ENCODE measurements at places on chromosomes 7 and 10.

DNA sequence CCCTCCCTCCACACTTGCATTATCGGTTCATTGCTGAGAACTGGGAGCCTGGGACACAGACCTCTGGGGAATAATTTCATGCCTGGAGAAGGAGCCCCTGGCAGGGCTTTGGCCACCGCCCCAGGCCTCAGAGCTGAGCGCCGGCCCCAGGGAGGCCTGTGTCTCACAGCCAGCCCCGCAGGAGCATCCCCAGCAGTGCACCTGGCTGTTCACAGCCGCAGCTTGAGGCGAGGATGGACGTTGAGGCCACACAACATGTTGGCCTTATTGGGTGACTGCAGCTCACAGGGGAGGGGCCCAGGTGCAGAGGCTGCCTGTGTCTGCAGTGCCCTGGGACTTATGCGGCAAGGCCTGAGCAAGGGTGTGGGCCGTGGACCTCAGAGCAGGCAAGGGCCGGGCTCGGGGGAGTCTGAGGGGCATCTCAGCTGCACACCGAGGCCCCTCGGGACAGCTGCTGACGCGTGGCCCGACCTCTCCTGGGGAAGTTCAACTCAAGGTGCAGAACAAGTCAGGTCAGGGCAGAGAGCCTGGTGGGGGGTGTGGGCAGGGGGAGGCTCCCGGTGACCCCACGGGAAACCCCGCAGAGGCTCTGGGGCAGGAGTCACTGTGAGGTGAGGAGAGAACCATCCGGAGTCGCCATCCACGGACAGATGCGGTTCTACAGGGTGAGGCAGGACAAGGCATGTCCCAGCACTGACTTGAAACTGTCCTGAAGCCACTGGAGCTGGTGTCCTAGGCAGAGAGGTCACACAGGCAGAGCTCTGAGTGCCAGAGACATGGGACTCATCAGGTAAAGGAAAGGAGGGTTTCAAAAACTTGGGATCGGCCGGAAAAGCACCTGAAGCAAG lies 13.1 kb upstream of the UBE3C start:
- DNase-seq = no peak

DNA sequence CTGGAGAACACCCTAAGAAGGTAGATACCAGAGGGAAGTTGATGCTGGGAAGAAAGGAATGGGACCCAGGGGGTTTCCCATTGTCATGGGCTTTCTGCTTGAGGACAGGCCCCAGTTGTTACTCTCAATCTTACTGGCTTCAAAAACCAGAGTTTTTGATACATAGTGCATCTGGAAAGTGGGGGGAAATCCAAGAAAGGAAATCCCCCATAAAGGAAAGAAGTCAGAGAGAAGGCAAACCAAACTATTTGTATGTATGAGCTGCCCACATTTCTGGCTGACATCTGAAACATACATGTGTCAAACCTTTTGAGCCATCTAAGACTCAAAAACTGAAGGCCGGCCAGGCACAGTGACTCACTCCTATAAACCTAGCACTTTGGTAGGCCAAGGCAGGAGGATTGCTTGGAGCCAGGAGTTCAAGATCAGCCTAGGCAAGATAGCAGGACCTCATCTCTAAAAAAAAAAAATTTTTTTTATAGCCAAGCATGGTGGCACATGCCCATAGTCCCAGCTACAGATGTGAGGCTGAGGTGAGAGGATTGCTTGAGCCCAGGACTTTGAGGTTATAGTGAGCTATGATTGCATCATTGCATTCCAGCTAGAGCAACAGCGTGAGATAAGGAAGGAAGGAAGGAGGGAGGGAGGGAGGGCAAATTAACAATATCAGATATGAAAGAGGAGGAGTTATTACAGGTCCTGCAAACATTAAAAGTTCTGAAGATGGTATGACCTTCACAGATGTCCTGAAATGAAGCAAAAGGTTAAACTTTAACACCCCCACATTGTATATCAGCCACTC lies 6.7 kb upstream of the COA1 start:
- DNase-seq = no peak

GRCh38 chr7:158531661-158532060 lies 56.0 kb downstream of the PTPRN2 start:
- no peak for DNase-seq

DNA sequence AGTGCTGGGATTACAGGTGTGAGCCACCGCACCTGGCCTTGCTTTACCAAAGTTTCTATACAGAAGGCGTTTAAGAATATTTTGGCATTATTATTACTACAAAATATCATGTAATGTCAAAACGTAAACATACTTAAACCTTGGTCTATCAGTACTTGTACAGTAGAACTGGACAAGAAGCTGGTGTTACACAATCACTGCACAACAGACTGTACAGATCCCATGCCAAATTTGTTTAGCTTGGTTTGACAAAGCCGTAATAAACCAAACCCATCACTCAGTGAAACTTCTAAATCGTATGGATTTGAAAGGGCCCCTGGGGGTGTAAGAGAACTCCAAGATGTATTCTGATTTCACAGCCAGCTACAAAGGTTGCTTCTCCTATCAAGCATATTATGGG lies 51.8 kb upstream of the RHEB start:
- DNase-seq = no peak

GRCh38 chr10:103278537-103278823 lies 1.5 kb downstream of the INA start:
- DNase-seq = no peak

- DNase-seq = no peak
Observed at GRCh38 chr7:30927040-30927439, 15.4 kb downstream of the AQP1 start.

- DNase-seq = no peak
Observed at GRCh38 chr10:110392121-110392520, 87.4 kb upstream of the SMNDC1 start.

DNA sequence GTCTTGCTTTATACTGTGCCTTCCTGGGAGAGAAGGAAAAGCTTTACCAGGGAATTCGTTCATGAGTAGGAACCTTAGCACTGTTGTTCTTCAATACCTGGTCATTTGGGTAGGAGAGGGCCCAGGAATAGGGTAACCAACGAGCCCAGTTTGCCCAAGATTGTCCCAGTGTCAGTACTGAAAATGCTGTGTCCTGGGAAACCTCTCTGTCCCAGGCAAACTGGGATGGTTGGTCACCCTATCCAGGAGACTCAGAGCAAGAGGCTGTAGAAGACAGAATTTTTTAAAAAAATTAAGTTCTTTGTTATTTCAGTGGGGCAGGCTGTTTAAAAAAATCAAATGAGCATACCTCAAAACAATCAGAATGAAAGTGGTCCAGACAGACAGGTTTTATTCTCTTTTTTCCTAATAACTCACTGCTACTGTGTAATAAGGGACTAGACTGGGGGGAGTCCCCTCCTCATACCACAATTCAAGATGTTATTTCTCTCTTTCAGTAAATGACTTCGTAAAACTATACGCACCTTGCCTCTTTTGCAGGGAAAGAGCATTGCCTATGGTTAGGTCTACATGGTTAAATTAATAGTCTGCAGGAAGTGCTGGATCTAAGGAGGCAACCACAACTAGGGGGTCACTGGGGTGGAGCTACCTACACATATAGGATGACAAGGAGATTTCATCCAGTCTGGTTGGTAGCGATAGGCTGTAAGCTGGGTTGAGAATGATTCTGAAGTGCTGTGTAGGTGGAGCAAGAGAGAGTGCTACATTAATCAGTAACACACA lies 41.1 kb upstream of the FAM133B start:
- DNase-seq = no peak

GRCh38 chr7:101664893-101665471 lies 35.9 kb upstream of the MYL10 start:
- DNase-seq = no peak

DNA sequence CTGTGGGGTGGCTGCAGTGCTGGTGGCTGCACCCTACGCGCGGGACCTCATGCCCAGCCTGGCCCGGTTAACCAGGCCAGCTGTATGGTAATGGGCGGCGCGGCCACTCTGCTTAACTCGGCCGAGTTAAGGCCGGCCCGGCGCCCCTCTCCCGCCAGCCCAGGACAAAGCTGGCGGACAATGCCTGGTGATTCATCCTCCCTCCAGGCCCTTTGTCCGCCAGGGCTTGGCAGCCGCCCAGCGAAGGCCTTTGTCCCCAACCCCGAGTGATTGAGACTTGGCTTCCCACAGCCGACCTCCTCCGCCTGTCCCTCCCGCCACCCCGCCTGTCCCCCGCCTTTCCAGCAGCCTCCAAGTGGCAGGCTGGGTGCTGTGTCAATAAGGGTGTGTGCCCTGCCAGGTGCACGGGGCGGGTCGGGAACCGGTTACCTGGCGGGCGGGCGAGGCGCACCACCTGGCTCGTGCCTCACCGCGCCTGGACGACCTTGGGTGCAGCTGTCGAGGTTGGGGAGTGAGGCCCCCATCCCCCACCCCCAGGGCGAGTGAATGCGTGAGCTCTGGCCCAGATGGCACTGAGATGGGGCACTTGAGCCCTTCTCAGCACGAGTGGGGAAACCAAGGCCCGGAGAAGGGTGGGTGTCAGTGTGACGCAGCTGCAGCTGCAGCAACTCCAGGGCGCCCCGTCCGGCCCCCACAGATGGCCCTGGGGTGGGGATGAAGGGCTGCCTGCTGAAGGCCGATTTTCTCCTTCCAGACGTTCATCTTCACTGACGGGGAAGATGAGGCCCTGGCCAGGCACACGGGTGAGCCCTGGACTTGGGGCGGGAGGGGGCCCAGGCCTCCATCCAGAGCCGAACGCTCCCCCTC lies 4.6 kb downstream of the LFNG start:
- DNase-seq = peak; percentile 67

- no peak for DNase-seq
Observed at GRCh38 chr10:50636618-50637579, 13.1 kb upstream of the SGMS1 start.

DNA sequence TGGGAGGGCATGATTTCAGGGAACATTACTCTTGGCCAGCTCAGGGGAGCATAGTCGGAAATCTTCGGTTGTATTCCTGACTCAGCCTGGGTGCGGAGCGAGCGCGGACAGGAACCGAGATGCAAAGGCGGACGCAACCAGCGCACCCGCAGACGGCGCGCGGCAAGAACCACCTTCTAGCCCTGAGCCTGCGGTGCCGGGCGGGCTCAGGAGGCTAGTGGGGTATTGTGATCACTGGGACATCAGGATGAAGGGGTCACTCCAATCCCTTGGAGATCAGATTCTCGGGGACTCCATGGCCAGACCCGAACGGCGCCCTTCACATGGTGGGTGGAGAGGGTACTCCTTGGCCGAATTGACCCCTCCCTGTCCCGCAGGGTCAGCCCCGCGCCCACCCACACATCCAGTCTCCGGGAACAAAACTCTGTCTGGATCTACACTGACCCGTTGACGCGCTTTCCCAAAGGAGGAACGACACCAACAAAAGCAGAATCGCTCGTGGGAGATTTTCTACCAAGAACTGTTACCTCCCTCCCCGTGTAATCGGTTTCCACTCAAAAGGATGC lies 730.5 kb downstream of the ZWINT start:
- DNase-seq = peak; percentile 14

DNA sequence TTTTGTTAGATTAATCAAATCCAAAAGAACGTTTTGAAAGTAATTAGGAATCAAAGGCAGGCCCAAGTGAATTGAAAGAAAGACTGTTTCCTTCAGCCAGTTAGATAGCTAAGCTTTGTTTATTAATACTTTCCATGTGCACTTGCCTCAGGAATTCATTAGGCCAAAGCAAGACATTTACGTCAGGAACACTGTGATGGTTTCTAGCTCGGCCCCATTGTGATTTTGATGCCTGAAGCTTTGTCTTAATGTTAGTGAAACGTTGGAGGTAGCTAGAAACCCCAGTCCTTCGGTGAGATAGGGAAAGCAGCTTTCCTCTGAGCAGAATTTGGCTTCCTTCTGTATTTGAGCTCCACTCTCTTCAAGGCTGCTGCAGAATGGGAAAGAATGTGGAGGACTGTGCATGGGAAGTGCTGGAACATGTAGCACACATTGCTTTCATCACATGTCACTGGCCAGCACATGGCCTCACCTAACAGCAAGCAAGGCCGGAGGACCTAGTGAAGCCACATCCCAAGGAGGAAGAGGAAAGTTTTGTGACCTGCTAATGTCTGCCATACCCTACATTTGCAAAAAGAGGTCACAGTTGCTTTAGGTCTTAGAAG lies 64.1 kb downstream of the PCGF5 start:
- no peak for DNase-seq

- no peak for DNase-seq
Observed at GRCh38 chr7:29795696-29796580, 10.4 kb upstream of the WIPF3 start.

DNA sequence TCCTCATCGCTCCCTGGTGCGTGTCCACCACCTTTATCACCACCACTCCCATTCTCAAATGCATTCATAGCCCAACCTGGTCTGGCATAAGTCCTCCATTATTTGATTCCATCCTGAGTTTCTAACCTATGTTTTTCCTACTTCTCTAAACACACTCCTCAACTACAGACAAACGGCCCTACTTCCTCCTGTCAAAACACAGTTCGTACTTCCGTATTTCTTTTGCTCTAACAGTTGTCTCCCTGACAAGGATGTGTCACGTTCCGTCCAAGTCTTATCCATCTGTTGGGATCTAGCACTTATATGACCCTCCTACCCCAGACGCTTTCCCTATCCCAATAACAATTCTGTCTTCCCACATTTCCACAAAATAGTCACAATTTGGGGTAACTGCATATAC lies 46.8 kb downstream of the DOCK4 start:
- no peak for DNase-seq

DNA sequence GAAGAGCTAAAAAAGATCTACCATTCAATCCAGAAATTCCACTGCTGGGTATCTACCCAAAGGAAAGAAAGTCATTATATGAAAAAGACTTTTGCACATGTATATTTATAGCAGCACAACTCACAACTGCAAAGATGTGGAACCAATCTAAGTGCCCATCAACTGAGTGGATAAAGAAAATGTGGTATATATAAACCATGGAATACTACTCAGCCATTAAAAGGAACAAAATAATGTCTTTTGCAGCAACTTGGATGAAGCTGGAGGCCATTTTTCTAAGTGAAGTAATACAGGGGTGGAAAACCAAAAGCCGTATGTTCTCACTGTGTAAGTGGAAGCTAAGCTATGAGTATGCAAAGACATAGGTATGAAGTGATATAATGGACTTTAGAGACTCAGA lies 3.0 kb downstream of the ANXA7 start:
- DNase-seq = no peak
